Hypothalamus (tissue), 51 donors: ENCODE measurements at places on chromosomes 5 and 9.
A peak's percentile ranks its signal among the peaks of the same experiment; 100 is the strongest.

GRCh38 chr9:4101667-4102066, 198.2 kb downstream of the GLIS3 start:
- no peak for DNase-seq

DNA sequence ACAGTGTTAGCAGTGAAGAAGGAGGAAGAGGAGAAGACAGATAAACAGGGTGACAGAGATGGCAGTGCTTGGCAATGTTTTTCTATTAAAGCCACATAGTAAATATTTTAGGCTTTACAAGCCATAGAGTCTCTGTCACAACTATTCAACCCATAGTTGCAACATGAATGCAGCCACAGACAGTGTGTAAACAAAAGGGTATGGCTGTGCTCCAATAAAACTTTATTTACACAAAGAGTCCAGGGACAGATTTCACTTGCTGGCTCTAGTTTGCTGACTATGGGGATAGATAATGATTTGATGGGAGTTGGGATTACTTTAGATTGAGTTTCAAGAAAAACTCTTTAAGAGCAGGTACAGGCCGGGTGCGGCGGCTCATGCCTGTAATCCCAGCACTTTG, 224.8 kb upstream of the SEMA6A start:
- DNase-seq, result no peak

DNA sequence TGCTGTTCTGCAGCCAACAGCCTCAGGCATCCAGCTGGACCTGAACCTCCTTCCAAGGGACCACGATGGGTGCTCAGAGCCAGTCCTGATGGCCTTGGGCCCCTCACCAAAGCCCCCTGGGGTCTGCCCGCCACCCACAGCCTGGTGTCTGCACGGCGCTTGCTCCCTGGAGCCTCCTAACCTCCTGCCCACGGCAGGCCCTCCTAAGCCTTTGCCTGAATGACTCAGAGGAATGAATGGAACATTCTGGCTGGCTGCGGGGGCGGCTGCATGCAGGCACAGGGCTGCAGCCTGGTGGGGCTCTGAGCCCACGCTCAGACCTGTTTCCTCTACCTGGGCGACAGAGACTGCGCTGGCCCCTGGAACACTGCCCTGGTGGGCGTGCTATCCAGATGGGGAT, 6.9 kb downstream of the SOHLH1 start:
- no peak for DNase-seq

GRCh38 chr5:139619861-139620260, 28.3 kb upstream of the CXXC5 start:
- no peak for DNase-seq

- DNase-seq, result no peak
Measured at GRCh38 chr5:58200451-58200850, 259.4 kb downstream of the PLK2 start.

DNA sequence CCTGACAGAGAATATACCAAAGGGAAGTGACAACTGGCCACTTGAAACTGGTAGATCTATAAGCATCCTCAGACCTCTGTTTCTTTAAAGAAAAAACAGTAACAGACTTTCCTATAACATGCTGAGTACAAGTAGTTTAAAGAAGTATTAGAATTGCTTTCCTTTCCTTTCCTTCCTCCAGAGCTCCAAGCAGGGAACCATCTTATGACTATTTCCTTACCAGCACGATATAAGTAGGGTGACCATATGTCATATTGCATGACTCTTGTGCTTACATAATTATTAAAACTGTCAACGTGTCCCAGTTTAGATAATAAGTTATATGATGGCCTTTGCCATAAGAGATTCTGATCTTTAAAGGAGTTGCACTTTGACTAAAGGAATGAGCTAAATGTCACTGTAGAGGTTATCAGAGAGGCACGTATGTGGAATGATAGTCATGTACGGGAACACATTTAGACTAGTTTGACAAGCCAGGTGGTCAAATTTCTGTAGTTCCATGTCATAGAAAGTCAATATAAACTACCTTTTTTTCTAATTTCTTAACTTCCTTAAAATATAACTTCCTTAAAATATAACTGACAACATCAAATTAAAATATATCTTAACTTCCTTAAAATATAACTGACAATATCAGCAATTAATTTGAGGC, 212.7 kb upstream of the CD180 start:
- no peak for DNase-seq

DNA sequence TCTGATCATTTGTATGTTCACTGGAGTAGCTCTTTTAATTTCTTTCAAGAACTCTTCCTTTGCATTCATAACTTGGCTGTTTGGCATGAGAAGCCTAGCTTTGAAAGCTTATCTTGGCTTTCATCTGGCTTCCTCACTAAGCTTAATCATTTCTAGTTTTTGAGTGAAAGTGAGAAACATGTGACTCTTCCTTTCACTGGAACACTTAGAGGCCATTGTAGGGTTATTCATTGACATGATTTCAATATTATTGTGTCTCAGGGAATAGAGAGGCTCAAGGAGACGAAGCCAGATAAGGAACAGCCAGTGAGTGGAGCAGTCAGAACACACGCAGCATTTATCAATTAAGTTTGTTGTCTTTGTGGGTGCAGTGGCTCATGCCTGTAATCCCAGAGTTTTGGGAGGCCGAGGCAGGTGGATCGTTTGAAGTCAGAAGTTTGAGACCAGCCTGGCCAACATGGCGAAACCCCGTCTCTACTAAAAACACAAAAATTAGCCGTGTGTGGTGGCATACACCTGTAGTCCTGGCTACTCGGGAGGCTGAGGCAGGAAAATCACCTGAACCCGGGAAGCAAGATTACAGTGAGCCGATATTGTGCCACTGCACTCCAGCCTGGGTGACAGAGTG, 98.3 kb downstream of the UGCG start:
- no peak for DNase-seq

- no peak for DNase-seq
Measured at GRCh38 chr9:133067813-133068212, 6.0 kb downstream of the CEL start.

DNA sequence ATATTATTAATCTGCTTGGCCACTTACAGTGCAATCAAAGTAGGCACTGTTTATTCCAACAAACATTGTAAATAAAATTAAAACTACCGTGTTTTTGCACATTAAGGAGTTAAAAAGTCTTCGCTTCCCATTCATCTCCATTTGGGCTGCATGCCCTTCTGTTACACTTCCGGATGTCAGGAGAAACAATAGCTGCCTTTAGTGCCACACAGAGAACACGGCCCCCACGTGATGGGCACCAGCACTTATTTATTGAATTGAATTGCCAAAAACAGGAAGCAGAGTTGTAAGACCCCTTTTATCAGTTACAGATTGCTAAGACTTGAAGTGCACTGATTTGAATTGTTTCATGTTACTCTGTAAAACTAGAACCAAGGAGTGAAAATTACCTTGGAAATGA, 80.4 kb downstream of the LHFPL2 start:
- DNase-seq, result peak; percentile 44

- no peak for DNase-seq
Measured at GRCh38 chr9:27304521-27304920, 7.6 kb upstream of the EQTN start.

- DNase-seq, result no peak
Measured at GRCh38 chr5:147436596-147436995, 73.3 kb downstream of the DPYSL3 start.

- DNase-seq, result no peak
Measured at GRCh38 chr9:6605202-6605601, 40.3 kb downstream of the GLDC start.

DNA sequence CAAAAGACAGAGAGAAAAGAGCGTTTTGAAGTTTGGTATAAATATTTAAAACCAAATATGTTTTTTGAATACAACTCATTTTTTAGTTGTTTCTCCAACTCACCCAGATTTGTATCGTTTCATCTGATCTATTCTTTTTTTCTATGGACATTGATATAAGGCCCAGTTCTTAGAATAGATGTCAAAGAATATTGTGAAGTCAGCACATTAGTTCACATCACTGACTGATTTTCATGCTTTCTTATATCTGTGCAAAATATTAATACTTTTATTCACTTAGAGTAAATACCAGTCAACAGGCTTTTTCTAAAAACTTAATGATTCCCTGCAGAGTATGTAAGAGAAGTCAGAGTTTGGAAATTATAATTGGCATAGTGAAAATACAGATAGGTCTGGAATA, 254.4 kb upstream of the PTPRD start:
- no peak for DNase-seq

- DNase-seq, result no peak
Measured at GRCh38 chr5:39713250-39713916, 288.6 kb upstream of the DAB2 start.

GRCh38 chr9:5874048-5874447, 16.6 kb upstream of the MLANA start:
- DNase-seq, result no peak

DNA sequence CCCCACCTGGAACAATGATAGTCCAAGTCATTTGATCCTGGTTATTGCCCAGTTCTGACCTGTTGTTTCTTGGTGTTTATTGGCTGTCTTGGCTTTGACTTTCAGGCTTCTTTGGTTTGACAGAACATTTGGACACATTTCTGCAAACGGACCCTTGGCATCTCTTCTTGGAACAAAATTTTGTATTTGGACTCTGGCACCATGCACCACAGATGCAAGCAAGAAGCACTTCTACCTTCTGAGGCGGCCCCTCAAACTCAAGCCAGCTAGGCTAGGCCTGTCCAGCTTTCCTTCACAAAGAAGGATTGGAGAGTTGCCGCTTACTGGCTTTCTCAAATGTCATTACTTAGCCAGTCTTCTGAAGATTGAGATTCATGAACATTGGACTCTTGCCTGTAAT, 23.1 kb upstream of the FGF10 start:
- DNase-seq, result no peak

- DNase-seq, result no peak
Measured at GRCh38 chr5:17022296-17022695, 86.2 kb upstream of the MYO10 start.

DNA sequence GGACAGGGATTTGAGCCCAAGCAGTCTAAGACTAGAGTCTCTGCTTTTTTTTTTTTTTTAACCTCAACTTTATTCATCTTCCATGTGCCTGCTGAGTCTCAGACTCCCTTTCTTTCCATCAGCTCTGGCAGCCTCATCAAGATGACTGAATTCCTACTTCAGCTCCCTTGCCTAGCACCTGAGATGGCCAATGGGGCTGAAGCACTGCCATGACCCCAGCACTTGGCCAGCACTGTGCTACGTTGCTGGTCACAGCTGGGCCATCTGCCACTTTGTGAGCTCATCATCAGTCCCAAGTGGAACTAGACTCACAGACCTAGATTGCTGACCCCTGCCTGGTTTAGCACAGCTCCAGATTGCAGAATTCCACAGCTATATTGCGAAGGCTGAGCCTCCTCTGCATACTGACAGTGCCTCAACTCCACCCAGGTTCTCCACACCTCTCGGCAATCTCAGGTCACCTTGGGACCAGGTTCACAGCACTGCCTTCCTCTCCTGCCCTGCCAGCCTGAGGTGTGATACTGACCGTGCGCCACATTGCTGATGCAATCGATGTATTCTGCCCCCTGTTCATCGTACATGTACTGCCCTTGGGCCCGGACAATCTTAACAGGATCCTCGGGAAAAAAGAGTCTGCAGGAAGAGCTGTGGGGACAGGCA, 1.6 kb downstream of the PHYKPL start:
- DNase-seq, result peak; percentile 33

DNA sequence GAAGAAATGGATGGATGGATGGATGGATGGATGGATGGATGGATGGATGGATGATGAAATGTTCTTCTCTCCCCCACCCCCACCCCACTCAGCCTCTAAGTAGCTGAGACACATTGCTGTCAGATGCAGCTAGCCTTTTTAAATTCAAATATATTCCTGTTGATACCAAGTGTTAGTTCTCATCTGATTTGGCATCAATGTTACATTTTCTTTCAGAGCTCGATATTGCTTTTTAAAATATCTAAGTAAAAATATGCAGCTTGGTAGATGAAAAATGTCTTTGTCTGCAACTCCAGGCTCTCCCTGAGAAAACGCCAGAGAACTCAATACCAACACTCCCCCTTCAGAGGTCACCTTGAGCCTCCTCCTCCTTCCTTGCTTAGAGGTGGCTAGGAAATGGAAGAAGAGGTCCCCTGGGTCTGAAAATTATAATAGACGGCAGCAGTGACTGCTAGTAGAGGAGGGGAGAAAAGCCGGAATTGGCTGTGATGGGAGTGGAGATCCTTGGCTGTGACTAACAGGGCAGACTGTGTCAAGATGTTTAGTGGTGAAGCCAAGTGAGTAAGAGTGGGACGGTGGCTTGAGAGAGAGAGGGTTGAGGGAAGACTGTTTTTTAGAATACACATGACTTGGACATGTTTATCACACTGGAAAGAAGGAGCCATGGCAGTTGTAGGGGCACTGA, 156.0 kb downstream of the ZNF462 start:
- no peak for DNase-seq

GRCh38 chr5:119054101-119054500, 16.8 kb upstream of the DMXL1 start:
- no peak for DNase-seq

- no peak for DNase-seq
Measured at GRCh38 chr9:81374459-81375186, 314.7 kb downstream of the TLE1 start.

- DNase-seq, result peak; percentile 61
Measured at GRCh38 chr5:72956324-72957140, 691 bp downstream of the FCHO2 start.

DNA sequence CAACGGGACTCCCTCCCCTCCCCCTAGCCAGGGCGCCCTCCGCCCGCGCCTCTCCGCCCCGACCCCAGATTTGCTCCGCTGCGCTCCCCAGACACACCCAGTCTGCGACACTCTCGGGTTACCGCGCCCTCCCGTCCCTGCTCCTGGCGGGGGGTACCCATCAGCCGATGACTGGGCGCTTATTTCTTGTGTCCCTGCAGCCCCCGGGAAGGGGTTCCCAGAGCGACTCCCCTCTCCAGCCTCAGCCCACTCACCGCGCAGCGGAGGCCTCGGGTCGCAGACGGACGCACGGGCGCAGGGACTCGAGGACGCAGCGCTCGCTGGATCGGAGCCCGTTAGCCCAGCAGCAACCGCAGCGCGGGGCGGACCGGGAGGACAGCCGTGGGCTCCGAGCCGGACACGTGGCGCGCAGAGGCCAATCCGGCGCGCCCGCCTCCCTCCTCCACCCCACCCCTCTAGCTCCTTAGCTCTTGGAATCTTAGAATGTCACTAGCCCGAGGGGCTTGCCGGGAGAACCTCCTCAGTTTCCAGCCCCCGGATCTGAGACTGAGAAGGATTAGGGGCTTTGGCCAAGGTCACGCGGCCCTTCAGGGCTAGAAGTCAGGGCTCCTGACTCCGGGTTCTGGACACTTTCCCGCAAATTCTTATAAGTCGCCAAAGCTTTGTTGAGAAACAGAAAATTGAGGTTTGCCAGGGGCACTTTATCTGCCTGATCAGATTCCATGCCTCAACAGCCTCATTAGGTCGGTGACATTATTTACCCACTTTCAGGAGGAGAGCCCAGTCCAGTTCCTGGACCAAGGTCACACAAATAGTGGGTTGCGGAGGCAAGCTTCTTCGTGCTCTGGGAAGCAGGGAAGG, at the start of gene ANXA6:
TSS of gene ANXA6 (minus strand) at position 354 of the 861 bp plus-strand sequence. CDS start 9,878 bp downstream, outside the sequence.
- peak; percentile 56 for DNase-seq

DNA sequence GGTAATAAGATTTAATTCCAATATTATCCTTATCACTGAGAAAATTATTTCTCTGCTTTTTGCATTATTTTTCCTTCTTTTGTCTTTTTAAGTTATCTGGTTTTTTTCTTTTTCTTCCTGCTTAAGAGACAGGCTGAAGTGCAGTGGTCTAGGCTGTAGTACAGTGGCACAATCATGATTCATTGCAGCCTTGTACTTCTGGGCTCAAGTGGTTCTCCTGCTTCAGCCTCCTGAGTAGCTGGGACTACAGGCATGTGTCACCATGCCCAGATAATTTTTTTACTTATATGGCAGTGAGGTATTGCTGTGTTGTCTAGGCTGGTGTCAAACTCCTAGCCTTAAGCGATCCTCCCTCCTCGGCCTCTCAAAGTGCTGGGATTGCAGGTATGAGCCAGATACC, 93.9 kb downstream of the SLC44A1 start:
- no peak for DNase-seq
